ENCODE measurements at places on chromosomes 16 and 17.

- DNase-seq, result no peak
Measured at GRCh38 chr17:15999974-16000827, 577 bp downstream of the TTC19 start.

DNA sequence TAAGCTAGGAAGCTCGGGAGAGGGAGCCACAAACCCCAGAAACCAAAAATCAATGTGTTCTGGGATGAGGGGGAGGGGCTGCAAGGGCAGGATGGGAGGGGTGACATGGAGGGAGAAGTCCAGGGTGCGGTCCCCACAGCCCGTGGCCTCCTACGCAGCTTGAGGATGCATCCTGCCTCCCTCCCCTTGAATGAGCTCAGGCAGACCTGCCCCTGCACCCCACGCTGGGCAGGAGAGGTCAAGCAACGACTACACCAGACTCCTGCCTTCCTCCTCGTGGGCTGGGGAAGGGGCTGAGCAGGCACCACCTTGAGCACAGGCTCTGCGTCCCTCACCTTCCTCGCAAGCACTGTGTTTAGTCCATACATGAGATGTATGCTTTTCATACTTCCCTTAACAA is 3.9 kb downstream of the ANKRD13B start:
- no peak for DNase-seq

GRCh38 chr17:46732754-46733398 is 85.6 kb downstream of the WNT3 start:
- no peak for DNase-seq

DNA sequence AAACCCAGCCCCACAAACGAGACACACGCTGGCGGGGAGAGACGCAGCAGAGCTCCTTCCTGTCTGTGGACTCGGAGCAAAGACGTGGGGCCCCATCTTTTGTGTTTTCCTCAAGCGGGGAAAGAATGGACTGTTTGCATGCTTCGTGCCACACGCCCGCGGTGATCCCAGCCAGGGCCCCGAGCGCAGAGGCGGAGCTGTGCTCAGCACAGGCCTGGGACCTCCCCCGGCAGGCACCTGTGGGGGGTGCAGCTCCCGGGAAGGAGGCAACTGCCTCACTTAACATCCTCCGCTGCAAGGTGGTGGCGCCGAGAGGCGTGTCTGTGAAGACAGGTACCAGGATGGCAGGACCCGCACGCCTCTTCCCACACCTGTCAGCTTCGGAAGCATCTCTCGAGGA is 19.1 kb downstream of the TRARG1 start:
- DNase-seq, result no peak

GRCh38 chr17:43530288-43531081 is 15.7 kb downstream of the ETV4 start:
- no peak for DNase-seq

DNA sequence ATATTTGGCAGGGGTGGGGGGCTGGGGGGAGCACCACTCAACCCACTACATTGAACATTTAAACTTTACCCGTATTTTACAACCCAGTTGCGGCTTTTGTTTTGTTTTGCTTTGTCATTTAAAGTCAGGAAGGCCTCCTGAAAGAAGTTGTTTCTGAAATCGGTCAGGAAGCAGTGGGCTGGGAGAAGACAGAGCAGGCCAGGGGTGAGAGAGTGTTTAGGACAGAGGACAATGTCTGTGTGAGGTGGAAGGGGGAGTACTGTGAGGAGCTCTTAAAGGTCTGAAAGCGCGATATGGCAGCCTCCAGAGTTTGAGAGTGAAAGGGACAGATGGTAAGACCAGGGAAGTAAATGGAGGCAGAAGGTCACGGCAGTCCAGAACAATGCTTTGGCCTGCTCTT is 6.1 kb upstream of the WFIKKN2 start:
- DNase-seq, result no peak

GRCh38 chr17:73468221-73468620 is 156.4 kb upstream of the CDC42EP4 start:
- no peak for DNase-seq

- no peak for DNase-seq
Measured at GRCh38 chr16:49281843-49282642, 405 bp upstream of the CBLN1 start.

DNA sequence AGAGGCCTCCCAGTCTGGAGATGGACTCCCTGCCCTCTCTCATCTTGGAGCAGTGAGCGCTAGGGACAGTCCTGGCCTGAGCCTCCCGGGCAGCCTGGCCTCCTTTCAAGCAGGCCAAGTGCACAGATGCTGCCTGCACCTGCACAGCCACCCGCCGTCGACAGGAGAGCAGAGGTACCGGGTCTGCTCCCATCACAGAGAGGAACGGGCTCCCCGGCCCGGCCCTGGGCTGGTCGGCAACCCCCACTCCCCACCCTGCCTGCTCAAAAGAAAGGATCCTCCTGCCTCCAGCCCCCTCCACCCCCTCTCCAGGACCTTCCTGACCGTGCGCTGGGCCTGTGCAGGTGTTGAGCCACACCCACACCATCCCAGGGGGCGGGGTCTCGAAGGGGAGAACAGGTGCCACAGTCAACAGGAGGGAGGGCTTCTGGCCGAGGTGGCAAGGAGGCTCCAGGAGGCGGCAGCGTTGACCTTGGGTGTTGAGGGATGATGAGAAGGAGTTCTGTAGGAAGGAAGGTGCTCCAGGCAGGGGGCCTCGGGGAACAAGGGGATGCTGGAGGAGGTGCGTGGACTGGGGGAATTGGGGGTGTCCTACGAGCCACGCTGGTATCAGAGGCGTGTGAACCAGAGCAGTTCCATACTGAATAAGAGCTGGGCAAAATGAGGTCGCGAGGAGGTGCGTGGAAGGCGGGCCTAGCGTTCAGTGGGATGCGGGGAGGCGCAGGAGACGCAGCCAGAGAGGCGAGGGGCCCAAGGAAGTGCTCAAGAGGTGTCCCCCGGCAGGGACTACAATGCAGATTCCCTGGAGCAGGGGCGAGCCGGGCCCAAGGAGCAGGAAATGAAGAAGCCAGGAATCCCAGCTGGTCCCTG is 967 bp upstream of the CDH15 start:
- no peak for DNase-seq
